ENCODE measurements at places on chromosomes 7 and 10.

DNA sequence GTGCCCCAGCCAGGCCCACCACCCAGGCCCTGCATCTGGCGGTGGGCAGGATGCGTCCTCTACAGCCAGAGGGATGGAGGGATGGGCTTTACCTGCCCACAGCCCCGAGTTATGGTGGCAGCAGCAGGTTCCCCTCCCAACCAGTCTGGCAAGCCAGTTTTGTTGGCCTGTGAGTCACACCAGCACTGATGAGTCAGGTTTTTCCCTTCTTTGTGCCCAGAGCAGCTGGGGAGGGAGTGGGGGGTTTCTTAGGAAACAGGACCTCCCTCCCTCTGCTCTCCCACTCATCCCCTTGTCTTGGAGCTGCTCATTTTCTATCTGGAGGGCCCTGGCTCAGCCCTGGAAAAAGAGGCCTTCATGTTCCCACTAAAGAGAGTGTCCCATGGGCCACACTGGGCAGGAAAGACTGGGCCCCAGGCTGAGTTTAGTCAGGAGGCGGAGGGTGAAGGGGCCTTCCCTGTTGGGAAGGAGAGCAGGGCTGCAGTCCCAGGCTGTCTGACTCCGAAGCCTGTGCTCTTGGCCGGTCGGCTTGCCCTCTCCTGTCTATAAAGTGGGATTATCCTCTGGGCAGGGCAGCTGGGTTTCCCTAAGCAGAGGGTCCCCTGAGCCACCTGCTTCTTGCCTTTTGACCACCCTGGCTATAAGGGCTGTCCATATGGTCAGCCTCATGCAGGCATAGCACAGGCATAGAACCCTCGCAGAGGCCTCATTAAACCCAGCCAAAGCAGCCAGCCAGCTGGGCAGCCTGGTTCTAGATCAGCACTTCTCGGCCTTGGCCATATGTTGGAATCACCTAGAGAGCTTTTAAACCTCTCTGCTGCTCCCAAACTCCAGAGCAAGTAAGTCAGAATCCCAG, 30.2 kb upstream of the ANKRD2 start:
- no peak for DNase-seq

DNA sequence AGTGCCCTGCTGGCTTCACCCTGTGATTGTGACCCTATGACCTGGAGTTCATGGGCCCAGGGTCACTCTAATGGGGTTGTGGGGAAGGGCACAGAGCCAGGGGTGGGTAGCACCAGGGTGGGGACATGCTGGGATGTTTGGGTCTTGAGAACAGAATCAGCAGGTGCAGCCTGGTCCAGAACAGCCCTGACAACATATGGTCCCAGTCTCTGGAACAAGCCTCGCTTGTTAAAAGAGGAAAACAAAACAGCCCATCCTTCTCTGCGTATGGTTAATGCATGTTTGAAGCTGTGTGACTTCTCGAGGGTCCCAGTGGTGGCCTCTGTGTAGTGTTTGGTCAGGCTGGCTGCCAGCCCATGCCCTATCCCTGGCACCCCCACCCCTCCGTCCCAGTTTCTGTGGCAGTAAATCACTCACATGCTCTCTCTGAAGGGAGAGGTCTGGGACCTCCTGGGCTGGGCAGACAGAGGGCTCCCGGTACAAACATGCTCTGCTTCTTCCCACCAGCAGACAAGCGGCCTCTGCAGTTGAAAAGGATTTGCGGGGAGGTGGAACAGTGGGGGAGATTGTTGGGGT, 79.4 kb downstream of the FAM241B start:
- no peak for DNase-seq

- DNase-seq = no peak
Measured at GRCh38 chr10:68221196-68221595, 10.7 kb downstream of the ATOH7 start.

DNA sequence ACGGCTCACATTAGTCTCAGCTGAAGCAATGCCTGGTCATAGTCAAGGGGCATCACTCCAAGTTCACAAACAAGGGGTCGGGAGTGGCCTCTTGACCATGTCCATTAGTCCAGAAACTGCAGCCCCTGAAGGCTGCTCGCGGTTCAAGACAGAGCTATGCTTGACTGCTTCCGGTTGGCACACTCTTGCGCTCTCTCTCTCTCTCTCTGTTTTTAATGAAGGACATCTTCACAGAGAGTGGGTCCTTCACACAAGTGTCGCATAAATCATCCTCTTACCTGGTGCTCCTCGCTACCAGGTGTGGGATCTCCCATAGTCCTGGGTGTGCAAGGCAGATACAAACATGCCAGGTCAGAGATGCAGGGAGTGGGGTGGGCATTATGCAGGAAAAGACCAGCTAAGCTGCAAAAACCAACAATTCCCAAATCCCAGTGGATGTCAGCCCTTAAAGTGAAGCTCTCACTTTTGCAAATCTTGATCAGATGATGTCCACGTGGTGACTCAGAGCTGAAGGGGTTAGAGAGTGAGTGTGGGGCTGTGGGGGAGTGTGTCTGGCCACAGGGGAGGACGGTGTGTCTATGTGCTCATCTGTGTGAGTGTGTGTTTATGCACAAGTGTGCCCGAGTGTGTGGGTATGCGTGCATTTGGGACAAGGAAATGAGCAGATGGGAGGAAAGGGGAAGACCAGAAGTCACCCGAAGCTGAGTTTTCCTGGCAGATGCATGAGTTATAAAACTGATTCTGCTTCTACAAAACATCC, 83.7 kb upstream of the PPP2R2D start:
- DNase-seq = no peak

GRCh38 chr10:80283536-80284199, 5.8 kb downstream of the MAT1A start:
- no peak for DNase-seq

DNA sequence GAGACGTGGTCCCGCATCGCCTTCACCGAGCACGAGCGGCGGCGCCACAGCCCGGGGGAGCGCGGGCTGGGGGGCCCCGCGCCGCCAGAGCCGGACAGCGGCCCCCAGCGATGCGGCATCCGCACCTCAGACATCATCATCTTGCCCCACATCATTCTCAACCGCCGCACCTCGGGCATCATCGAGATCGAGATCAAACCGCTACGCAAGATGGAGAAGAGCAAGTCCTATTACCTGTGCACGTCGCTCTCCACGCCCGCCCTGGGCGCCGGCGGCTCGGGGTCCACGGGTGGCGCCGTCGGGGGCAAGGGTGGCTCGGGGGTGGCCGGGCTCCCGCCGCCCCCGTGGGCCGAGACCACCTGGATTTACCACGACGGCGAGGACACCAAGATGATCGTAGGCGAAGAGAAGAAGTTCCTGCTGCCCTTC, 737 bp downstream of the CNNM2 start:
- no peak for DNase-seq

DNA sequence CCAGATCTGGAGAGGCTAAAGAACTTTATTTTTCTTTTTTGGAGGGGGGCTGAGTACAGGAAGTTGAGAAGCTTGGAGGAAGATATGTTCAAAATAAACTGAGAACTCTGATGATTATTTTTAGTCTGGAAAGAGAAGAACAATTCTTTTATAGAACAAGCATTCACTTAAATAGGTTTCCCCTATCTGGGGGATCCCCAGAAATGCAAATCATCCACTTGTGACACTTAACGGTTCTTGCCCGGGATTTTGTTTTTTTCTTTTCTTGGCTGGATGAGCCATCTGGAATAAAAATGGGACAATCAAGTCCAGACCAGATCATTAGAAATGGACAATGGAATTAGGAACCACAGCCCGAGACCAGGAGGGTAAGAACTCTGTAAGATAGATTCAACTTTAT, 95.9 kb upstream of the EGR2 start:
- DNase-seq = no peak

DNA sequence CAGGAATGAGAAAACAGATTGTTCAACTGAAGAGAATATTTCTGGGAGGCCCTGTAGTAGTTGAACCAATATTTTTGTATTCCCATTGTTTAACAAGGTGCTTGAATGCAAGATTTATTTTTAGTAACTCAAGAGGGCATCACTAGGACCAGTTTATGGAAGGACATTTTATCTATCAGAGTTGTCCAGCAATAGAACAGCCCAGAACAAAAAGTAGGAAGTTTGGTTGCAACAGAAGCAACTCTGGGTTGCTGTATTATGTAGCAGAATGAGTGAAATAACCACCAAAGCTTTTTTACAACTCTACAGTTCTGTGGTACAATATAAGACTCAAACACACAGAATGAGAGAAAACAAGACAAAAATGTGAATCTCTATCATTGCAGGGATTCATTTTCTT, 34.7 kb downstream of the CPED1 start:
- no peak for DNase-seq

- no peak for DNase-seq
Measured at GRCh38 chr7:20404320-20404719, 73.6 kb downstream of the ITGB8 start.

GRCh38 chr7:47085491-47086275, 496.2 kb downstream of the TNS3 start:
- no peak for DNase-seq

DNA sequence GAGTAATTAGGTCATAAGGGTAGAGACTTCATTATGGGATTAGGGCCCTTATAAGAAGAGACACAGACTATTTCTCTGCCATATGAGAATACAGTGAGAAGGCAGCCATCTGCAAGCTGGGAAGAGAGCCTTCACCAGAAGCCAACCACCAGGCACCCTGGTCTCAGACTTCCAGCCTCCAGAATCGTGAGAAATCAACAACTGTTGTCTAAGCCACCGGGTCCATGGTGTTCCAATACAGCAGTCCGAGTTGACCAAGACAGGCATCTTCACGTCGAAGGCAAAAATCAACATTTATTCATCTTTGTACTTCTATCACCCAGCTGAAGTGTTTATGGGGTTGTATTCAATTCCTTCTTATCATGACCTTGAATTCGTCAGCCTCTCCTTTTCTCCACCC, 5.3 kb downstream of the TUBAL3 start:
- no peak for DNase-seq

- no peak for DNase-seq
Measured at GRCh38 chr10:133125901-133126300, 34.1 kb upstream of the KNDC1 start.

DNA sequence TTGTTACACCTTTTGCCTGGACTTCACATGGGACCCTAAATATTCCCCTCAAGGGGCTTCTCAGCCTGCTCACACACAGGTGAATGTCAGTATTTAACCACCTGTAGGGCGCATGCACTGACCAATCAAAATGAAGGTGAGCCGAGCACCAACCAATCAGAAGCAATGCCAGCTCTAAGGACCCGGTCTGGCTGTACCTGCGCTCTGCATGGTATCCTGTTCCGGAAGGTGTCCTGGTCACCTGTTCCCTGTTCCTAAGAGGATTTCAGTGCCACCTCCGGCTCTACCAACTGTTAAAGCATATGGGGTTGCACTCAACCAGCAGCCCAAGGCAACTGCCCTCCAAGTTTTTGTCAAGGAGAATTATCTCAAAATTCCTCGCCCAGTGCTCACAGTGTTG, 18.4 kb upstream of the CALN1 start:
- no peak for DNase-seq

DNA sequence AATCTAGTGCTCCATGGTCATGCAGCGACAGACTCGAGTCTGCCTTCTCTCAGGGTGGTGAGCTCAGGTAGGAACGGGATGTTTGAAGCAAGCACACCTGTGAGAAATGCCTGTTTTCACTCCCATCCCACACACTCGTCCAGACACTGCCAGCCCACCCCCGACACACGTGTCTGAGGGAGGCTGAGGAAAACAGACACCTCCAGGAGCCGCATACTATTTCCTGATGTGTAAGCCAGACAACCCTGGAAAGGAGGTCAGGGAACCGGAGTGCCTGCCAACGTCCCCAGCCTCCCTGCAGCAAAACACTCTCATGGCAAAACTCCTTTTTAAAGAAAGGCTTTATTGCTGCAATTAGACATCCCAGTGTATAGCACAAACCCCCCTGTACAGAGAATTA, 80.2 kb downstream of the ALOX5 start:
- DNase-seq = no peak

DNA sequence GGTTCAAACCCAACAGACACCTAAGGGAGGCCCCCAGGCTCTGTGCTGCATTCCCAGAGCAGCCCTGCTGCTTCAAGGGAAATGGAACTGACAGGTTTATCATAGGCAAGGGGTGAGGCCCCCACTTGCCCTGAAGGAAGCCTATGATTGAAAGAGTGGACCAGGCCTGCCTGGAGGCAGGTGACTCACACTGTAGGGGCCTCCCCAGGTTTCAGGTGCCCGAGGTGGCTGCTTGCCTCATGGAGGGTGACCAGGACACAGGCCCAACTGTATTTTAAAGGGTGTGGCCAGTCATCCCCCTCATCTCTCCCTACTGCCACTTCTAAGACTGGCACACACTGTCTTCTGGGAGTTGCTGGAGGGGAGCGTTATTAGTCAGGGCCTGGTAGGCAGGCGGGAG, 85.4 kb downstream of the ATXN7L1 start:
- DNase-seq = no peak

DNA sequence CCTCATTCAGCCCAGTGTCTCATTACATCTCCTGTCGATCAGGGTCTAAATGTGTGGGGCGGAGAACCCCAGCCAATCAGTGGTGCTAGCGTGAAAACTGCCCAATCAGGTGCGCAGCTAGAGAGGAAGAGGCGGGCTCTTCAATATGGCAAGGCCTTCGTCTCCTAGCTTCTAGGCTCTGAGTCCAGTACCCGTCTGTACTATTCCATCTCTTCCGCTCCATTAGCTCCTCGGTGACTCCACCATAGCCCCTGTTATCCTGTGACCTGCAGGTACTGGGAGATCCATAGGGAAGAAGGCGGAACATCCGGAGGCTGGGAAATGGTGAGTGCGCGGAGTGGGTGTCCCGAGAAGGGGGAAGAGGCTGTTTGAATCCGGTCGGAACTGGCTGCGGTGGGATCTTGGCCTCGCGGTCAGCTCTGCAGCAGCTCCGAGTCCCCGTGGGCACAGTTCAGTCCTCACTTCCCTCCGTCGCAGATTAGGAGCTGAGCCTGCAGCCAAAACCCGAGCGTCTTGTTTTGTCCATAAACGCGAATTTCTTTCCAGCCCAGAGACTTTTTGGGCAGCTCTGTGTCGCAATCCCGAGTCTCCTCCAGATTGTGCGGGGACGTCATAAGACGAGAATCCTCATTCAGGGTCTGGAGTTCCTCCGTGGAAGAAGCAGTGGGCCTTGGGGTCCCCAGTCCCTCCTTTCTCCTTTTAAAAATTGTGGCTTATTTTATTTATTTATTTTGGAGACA, at the start of gene ZNF727:
Gene ZNF727 (plus strand): TSS at position 134 of the 740 bp plus-strand sequence. CDS start 188 bp downstream, at position 322.
- no peak for DNase-seq

- no peak for DNase-seq
Measured at GRCh38 chr10:1378473-1378872, 322.3 kb downstream of the WDR37 start.

DNA sequence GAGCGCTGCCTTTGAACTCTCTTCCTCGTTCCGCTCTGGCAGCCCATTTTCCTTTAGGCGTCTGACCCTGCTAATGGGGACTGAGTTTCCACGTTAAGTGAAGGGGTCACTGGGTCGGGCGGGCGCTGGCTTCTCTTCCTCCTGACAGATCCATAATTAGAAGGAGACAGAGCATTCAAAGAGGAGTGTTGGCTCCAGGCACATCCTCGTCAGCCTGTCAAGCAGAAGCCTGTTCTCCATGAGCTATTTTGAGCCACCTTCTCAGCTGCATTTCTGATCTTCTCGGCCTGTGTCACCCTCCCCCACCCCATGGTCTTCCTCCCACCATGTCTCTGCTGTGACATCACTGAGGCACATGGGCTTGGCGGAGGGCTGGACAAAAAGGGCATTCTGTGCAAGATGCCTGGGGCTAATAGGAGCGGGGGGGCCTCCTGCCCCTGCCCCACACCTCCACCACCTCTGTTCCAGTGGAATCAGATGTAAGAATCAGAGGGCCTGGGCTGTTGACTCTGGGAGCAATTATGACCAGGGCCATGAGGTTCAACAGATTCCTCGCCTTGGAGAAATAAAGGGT, 248.1 kb downstream of the PLXNA4 start:
- no peak for DNase-seq

GRCh38 chr10:132011024-132011423, 29.3 kb upstream of the BNIP3 start:
- no peak for DNase-seq

- no peak for DNase-seq
Measured at GRCh38 chr10:104242545-104242944, 10.4 kb upstream of the CFAP43 start.
